ENCODE measurements at places on chromosomes 3 and 15.

GRCh38 chr3:188557235-188557634, 403.3 kb downstream of the LPP start:
- no peak for DNase-seq

- DNase-seq = no peak
These were observed 14.2 kb downstream of the CFAP91 start for GRCh38 chr3:119716998-119717397.

DNA sequence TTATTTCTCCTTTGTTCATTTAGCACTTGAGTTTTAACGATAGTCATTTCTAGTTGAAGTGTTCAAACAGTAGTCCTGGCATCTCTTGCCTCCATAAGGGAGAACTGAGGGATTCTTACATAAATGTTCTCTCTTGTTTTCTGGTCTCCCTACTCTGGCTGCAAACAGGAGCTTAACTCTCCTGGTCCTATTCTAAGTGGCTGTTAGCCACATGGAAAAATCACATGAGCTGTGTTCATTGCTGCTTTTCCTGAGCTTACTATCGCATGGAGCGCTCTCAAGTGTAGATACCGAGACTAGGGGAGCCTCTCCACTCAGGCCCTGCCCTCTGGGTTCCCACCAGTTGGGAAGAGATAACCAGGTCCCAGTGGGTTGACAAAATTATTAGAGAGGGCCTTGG, 403.1 kb upstream of the TPM1 start:
- no peak for DNase-seq

DNA sequence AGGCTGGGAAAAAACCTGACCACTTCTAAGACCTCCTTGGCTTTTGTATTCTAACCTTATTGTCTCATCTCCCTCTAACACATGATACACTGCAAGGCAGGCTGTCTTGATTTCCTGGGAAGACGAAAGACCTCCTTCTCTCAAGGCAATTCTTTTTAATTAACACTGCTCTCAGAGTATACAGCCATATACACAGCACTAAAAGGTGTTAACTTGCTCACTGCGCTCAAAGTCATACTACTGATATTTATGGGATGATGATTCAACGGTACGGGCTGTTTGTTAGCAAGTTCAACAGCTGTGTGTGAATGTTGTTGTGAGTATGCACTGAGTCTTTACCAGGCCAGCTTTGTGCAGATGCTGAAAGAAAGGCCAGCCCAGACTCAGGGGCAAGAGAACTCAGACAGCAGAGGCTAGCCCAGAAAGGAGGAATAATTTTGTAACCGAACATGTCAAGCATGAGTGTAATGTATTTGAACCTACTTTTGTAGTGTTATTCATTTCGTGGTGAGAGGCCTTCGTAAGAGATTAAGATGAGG, 229.9 kb downstream of the IL5RA start:
- DNase-seq = no peak

- DNase-seq = no peak
These were observed 38.0 kb downstream of the SENP2 start for GRCh38 chr3:185623939-185624665.

DNA sequence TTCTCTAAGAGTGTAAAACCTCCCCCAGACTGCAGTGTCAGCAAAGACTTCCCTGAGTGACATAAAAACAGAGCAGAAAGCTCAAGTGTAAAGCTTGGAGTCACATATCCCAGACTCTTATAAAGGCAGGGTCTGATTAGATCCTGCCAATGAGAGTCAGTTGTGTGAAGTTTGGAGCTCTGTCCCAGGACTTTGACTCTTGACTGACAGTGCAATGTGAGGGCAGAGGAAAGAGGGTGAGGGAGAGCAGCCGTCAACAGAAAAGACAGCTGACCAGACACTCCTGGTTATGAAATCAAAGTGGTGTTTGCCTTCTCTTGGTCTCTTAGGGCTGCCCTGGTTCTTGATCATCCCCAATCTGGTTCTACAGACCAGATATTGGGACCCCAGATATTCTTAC, 393.2 kb downstream of the ERC2 start:
- no peak for DNase-seq

DNA sequence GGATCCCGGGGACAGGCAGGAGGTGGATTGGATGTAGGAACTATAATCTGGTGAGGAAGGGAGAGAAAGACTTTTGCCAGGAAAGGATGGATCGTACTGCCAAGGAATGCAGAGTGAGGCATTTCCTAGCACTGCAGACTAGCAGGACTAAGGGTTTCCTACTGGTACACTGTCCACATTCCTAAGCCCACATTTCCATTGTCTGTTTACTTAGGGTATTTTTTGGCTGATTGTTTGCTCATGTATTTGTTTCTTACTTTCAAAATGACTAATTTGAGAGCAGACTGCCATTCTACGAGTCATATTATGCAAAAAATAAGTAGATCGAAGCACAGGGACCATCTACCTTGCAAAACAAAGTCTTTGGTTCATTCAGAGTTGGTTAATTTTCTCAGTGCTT, 1029.5 kb upstream of the NR2F2 start:
- peak; percentile 55 for DNase-seq

DNA sequence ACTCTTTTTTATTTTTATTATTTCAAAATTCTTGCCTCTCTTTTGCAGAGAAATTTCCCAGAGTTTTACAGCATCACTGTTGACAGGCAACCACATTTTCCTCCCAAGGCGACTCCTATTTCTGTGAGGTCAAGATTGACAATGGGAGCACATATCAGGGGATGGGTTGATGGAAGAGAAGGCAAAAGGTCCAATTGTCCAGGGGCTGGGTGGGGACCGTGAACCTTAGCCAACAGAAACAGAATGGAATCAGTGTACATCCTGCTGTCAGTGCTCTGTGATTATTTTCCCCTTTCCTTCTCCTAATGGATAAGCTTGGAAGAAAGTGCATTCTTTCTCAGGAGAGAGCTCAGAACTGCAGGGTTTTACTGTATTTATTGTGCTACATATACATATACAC, 42.4 kb downstream of the CNTN6 start:
- DNase-seq = peak; percentile 4

DNA sequence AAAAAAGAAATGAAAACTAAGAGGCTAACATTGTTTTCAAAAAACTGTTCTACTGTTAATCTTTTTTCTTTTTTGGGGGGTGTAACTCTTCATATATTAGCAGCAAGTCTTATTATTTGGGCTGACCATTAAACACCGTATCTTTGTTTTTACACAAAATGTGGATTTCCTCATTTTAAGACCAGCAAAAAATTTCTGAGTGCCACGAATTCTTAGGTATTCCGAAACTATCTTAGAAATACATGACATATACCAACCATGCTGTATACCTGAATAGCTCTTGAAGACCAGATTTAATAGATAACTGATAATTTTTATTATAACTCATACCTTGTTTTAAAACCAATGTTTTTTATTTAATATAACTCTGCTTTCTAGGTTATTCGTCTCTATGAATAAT, 620 bp upstream of the TTC23 start:
- no peak for DNase-seq

GRCh38 chr3:125129512-125129997, 73.8 kb upstream of the HEG1 start:
- DNase-seq = peak; percentile 99

DNA sequence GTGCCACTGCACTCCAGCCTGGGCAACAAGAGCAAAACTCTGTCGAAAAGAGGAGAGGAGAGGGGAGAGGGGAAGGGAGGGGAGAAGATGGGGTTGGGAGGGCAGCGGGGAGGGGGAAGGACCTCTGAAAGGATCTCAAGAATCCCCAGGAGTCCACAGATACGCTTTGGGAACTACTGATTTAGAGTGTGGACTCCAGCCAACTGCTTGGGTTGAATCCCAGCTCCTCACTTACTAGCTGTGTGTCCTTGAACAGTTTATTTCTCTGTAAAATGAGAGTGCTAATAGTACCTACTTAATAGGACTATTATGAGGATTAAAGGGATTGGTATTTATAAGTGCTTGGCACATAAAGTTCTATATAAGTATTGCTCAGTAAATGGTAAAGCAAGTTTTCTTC, 45.0 kb upstream of the FAH start:
- DNase-seq = no peak

GRCh38 chr3:157441102-157441624, 4.5 kb downstream of the PTX3 start:
- DNase-seq = no peak

DNA sequence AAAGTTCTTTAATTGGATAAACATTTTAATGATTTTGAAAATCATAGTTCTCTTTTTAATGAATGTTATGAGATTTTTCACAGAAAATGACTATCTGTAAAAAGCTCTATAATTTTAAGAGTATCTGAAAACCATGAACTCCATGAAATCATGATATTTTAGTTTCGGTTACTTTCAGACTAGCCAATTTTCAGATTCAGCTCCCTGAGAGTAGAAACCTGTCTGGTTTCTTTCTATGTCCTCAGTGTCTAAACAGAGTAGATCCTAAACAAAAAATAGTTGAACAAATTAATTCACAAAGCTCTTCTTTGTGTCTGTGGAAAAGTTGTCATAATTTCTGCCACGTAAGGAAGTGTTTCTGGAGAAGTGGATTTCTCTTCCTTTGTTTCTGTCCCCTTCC, 1247.7 kb downstream of the NSUN3 start:
- no peak for DNase-seq

- DNase-seq = no peak
These were observed 338.1 kb downstream of the GAP43 start for GRCh38 chr3:115961380-115961779.

- DNase-seq = peak; percentile 66
These were observed 20.3 kb upstream of the CSPG4 start for GRCh38 chr15:75732809-75733451.

GRCh38 chr3:124597273-124597672, 133.0 kb upstream of the UMPS start:
- no peak for DNase-seq

- no peak for DNase-seq
These were observed 631.0 kb upstream of the GRM7 start for GRCh38 chr3:6229778-6230410.

DNA sequence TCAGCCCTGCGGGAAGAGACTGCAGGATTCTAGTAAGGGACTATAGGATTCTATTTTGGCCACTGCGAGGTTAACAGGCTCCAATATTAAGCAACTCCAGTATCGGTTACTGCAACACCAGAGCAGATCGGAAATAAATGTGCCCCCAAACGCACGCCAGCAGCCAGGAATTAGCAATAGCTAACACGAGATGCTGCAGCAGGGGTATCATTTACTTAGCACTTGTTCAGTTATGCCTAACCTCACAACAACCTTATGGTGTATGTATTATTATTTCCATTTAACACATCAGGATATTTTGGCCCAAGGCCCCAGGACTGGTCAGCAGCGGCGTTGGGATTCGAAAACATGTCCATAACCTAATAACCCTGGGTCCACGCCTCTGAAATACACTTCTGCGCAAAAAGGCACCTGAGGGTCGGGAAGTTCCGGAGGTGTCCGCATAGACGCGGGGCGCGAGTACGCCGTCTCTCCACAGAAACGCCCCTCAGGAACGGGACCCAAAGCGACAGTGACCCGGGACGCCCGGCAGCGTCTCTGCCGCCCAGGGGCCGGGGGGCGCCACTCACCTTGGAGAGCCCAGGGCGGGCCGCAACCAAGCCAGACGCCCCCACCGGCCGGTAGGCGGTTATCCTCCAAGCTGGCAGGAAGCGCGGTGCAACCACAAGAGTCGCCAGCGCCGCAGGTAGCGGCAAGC, 681 bp downstream of the PIK3CB start:
- DNase-seq = no peak

DNA sequence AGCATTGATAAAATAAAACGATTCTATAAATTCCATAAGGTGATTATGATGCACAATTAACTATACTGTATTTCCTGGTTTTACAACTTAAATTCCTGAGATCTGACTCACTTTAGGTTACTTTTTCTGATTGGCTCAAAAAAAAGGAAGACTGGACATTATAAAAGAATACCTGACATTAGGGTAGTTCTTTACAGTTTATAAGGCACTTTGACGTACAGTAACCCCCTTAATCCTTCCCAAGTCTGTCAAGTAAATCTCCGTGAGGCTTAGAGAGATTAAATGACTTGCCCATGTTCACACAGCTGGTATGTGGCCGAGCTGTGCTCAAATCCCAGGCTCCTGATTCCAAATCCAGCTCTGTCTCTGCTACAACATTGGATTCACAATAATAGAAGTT, 1.0 kb upstream of the SLTM start:
- no peak for DNase-seq

DNA sequence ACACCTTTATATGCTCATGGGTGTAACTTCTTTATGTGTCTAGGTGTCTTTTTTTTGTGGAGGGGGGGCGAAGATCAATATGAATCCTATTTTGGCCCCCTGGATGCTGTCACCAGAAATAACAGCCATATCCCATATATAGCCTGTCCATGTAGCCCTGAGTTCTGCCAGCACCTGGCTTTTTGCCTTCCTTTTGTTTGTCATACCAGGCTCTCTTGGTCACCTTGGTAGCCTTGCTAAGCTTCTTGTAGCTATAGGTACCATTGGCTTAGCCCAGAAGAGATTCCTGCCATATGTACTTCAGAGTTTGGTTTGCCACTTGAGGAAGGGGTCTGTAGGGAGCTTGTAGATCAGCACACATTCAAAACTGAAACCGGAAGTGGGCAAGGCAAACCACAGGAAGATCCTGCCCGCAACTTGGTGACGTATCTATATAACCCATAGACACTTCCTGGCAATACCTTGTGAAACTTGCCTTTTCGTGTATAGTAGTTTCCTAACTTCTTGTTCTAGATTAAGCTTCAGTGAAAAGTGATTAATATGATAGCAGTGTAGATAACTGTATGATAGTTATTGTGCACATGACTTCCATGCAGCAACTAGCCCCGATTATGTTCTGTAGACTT, 11.9 kb downstream of the RASA2 start:
- no peak for DNase-seq

DNA sequence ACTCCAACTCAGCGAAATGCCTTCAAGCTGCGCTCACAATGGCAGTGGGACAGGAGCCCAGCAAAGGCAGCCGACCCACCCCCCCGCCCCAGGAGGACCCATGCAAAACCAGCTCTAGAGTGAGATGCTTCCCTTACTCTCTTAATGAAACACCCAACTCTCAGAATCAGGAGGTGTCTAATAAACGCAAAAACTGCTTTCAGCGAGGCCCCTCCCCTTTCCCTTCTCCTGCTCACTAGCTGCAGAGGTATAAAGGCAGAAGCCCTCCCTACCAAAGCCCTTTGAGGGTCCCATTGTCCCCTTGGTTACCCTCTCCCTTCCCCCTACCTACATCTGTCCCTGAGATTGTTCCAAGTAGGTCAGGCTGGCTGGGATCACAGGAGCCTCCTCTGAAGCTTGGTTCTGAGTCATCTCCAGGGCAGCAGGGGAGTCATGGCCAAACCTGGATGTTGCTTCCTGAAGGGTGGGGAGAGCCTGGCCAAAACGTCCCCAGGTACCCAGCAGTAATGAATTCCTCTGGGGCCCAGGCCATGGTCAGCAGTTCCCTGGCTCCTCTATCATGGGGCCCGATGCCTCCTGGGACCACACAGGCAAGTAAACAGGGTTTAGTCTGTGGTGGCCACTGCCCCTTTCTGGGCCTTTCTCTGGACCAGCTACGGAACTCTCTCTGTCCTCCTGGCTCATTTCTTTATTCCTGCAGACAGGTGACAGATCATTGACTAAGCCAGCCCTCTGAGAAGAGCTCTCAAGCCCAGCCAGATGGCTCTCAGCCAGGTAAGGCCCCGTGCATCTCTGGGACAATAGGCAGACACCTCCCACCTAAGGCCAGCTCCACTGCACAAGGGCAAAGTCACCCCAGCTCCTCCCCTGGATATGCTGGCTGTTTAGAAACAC, 8.6 kb downstream of the KLHL25 start:
- no peak for DNase-seq

- DNase-seq = peak; percentile 58
These were observed 217.7 kb upstream of the CGNL1 start for GRCh38 chr15:57158589-57158988.

- no peak for DNase-seq
These were observed 138.8 kb upstream of the PEX5L start for GRCh38 chr3:180175572-180175971.
